NCI-H345 (cell line): ENCODE measurements at places on chromosomes 11 and 22.

- no peak for DNase-seq
These were observed 760.2 kb downstream of the DLG2 start for GRCh38 chr11:84866922-84867321.

DNA sequence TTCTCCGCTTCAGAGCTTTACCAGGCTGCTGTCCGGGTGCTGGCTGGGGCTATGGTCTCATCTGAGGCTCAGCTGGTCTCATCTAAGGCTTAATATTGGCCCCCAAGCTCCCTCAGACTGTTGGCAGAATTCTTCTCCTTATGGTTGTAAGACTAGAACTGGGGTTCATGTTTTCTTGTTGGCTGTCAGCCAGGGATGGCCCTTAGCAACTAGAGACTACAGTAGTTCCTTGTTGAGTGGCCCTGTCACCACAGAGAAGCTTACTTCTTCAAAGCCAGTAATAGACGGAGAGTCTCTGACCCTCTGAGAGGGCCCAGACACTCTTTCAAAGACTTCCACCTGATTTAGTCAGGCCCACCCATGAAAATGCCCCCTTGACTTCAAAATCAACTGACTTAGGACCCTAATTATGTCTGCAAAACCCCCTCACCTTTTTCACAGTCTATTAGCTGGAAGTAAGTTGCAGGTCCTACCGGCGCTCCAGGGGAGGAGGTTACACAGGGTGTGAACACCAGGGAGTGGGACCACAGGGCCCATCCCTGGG lies 24.2 kb upstream of the TREH start:
- no peak for DNase-seq

DNA sequence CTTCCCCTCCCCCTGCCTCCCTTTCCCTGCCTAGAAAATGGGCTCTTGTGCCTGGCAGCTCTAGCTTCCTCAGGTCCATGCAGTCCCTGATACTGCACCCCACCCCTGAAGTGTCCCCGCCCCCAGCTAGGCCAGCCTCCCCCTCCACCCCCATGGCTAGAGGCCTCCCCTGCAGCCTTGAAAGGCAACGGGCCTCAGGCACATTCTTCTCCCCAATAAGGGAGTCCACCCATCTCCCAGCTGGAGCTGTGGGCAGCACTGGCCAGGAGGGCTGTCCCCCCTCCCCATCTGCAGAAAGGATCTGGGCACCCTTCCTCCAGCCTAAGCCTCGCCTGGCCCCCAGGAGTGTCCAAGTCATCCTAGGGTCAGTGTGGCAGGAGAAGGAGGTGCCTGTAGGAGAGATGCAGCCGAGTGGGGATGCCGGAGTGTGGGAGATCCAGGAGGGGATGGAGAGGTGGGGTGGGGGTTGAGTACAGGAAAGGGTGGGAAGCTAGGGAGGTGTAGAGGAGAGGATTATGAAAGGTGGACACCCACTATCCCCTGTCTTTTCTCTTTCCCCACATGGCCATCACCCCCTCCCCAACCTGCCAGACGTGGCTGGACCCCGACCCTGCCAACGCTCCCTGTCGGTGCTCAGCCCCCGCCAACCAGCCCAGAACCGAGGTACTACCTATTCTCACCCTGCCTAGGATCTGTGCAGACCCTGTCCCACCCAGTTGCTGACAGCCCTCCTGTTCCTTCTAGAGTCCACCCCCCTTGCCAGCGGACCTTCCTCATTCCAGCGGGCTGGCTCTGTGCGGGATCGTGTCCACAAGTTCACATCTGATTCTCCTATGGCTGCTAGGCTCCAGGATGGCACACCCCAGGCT lies 9.3 kb downstream of the SMTN start:
- no peak for DNase-seq

GRCh38 chr22:39135092-39135896 lies 17.2 kb downstream of the CBX7 start:
- DNase-seq, result no peak

DNA sequence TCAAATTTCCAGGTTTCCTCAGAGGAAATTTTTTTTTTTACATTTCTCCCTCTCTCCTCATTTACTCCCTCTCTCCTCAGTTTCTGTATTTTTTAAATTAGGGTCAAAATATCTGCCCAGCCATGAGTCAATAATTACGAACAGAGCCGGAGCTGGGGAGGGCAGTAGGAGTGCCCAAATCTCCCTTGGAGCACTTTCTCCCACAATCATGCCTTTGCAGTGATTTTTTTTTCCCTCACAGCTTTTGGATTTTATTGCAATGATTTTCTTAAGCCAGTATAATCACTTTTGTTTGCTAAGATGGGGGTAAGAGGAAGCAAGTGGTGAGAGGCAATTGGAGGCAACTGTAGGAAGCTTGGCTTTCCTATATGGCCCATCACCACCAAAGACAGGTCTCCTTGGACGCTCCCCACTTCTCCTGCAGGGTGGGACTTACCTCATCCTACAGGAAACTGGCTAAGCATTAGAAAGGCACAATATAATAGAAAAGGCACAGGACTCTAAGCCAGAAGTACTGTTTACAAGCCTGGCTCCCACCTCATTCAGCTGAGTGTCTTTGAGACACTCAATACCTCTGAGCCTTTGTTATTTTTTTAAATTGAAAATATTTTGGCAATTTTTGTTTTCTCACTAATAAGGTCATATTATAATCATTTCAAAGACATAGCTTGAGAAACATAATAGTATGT lies 192.6 kb upstream of the PITPNB start:
- DNase-seq, result no peak

DNA sequence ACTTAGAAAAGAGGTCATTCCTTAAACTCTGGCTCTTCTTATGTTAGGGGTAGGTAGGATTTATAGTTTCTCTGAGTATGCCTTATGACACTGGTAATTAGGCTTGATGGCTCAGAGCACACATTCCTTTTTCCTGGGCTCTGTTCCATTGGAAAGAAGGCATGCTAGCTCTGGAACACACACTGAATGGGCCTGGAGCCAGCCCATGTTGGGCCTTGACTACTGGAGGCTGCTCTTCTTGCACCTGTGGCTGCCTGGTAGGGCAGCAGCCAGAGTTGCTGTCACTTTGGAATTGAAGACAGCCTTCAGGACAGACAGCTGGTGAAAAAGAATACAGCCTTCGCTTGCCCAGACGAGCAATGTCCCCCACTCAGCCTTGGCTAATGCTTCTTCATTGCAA lies 18.2 kb downstream of the MCAM start:
- DNase-seq, result no peak

DNA sequence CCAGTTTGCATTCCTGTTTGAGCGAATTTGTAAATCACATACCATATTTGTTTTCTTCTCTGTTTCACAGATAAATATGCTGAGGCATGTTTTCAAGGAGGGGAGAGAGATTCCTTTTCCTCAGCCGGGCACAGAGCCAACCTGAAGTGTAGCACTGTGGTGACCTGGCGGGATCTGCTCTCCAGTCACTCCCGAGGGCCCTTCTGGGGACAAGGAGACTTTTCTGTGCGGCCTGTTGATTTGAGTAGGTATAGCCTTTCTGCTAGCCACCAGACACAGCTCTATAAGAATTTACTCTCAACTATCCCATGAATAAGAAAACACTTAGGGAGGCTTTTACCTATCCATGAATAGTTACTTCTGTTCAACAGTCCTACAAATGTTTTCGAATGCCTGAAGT lies 63.5 kb upstream of the FDX1 start:
- peak; percentile 18 for DNase-seq

- DNase-seq, result no peak
These were observed 49.1 kb downstream of the XKR3 start for GRCh38 chr22:16776080-16776479.

DNA sequence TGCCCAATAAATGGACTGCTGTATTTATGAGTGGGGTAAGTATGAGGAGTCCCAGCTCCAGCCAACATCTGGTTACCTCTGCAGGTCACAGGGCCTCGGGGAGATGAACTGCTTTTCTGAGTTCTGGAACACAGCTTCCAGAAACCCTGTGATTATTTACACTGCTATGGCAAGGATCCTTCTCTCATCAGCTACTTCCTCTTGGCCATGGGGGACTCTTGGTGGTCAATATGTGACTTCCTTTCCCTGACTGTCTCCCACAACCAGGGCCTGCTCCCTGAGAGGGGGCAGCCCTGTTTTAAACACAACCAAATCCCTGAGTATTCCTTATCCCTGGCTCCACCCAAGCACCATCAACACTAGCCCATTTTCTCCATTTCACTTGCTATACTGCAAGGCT lies 10.0 kb downstream of the RHOG start:
- no peak for DNase-seq

DNA sequence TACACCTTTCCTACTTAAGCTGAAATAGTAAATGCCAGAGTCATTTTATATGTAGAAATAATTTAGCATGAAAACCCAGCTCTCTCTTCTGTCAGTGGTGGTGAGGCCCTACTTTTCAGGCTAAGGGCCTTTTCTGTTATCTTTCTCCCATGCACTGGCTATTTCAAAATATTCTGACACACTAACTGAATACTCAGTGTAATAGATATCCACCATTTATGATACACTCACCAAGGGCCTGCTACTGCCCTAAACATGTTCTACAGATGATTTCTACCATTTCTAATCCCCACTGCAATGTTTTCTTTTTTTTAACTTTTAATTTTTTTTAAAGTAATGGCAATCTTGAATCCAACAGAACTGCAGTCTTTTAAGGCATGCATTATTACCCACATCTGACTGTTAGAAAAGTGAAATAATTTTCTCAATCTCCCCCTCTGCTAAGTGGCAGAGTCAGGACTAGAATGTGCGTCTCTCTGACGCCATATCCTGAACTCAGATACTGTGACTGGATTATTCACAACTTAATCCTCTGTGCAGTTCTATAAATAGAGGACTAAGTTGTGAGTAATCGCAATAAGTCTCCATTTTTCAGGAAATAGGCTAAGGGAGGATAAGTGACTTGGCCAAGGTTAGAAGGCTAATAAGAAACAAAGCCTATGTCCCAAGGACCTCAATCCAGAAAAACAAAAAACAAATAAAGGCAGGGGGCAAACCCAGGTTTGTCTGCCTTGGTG lies 44.0 kb downstream of the GRAMD1B start:
- no peak for DNase-seq

- no peak for DNase-seq
These were observed 44.3 kb upstream of the PLET1 start for GRCh38 chr11:112304914-112305313.

- no peak for DNase-seq
These were observed 652 bp upstream of the FOSL1 start for GRCh38 chr11:65900899-65901180.

- DNase-seq, result no peak
These were observed 55.1 kb downstream of the SESN3 start for GRCh38 chr11:95175818-95176380.

DNA sequence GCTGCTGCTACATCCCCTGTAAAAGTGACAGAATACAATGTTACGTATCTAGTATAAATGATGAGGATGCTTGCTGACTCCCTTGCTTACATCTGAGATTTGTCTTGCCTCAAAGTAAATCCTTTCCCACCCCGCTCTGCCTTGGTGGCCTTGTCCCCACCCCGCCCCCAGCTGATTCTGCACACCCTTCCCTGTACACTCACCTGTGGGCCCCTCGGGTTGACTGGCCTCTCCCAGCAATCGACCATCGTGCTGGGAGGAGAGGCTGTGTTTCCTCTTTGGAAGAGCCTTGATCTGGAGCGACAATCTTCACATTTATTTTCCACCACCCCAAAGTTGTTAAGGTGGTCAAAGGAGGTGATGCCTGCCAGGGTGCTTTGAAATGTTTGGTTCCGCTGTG lies 249.4 kb downstream of the TBC1D22A start:
- DNase-seq, result no peak

DNA sequence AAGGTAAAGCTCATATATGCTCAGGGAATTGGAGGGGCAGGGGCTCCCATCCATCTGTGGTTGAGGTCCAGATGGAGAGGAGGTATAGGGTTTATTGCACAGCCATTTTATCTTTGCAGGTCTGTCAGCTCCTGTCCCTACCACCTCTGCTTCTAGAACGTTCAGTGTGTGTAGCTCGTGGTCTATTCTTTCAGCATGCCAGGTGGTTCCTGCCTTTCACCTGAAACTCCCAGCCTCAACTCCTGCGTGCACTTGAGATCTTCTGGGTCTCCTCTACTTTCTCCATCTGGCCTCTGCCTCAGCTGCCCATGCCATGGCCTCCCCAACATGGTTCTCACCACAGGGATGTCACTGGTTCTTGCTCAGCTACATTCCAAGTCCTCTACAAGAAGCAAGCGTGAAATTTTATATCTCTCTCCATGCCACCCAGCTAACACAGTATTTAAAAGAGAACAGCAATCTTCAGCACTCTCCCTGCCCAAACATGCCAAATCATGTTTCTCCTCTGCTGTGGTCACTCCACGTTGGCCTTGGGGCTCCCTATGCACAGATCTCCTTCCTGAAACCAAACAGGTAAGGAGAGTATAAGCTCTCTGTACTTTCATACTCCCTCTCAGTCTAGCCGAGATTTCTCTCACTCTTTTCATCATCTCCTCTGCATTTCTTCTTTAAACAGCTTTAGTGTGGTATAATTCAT lies 157.8 kb upstream of the TRPC6 start:
- DNase-seq, result no peak

- peak; percentile 44 for DNase-seq
These were observed 16.3 kb downstream of the OR2AG2 start for GRCh38 chr11:6755303-6755952.

- no peak for DNase-seq
These were observed 8.9 kb downstream of the TMPRSS6 start for GRCh38 chr22:37100589-37101127.

DNA sequence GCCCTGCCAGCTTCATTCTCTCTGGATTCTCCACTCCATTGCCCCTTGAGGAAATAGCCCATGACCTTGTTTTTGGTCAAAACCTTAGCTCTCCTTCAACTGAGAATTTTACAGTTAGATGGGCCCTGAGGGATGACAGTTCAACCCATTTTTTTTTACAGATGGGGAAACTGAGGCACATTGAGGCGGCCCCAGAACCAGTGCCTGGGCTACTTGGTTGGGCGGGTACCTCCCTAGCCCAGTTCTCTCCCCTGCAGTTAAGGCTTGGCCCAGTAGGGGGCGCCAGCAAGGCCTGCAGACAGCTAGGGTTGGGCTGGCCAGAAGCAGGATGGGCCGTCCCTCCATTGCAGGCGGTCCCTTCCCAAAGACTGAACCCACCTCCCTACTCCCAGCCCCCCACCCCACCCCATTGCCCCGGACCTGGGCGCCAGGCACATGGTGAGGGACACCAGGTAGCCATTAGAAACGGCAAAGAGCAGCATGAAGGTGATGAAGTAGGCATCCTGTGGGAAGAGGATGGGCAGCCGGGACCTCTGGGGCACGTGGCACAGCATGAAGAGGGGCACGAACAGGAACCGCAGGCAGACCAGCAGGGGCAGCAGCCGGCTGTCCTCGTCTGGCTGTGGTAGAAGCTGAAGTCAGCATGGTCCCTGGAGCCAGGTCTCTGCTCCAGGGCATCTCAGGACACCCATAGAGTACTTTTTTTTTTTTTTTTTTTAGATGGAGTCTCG lies 7.6 kb downstream of the SLC29A2 start:
- peak; percentile 25 for DNase-seq

DNA sequence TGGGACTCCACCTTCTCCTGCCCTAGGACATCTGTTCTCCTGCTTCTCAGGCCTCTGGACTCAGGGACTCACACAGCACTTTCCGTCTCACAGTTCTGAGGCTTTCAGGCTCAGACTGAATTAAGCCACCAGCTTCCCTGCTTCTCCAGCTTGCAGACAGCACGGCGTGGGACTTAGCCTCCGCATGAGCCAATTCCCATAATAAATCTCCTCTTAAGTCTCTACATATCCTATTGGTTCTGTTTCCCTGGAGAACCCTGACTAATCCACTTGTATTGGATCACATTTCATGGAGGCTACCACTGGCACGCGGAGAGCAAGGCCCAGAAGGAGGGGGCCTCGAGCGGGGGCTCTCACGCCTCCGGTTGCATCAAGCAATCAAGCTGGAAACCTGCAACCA lies 1313.6 kb downstream of the TBC1D22A start:
- DNase-seq, result no peak
